ENCODE measurements at places on chromosomes 1 and 21. TPM values are rescaled to one million over a fixed set of nuclear protein-coding genes. Genes with fewer than 3 reads are reported as not detected.

The MPL gene
- total RNA-seq: not detected

The TPTE gene
- total RNA-seq: not detected

The GLMN gene
- total RNA-seq: 41.2 TPM

The BGLAP gene
- total RNA-seq: not detected

The RCC2 gene
- total RNA-seq: 27.7 TPM

The MIXL1 gene
- not detected for total RNA-seq

The TDRD5 gene
- total RNA-seq: 2.9 TPM

GRCh38 chr1:16464917-16465625 is 24.5 kb downstream of the NECAP2 start:
- DNase-seq: no peak

- DNase-seq: no peak
These were observed 65.1 kb downstream of the ADARB1 start for GRCh38 chr21:45139473-45139872.

DNA sequence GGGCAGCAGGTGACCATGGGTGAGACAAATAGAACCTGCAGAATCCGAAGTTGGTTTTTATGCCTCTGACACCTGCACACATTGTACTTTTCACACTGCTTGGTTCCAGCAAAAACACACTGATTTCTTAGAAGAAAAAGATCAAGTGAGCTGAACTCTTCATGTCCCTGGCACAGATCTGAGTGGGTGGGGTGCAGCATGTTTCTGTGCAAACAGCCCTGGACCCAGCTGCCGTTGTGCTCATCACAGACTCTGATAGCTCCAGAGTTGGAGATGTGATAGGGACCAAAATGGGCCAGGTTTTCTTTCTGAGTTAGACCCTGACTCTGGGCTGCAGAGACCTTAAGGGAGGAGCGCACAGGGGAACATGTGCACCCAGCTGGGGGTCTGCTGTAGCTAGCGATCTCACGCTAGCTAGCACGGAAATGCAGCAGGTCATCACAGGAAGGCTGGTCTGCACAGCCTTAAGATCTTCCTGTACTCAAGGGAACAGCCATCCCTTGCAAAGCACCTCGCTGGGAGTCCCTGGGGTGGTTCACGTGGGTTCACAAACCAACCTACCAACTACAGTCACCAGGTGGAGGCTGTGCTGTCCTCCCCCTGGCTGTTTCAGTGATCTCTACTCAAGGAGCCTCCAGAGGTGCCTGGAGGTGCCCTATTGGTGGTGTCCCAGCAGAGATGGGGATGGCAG is 291.1 kb downstream of the PTPRU start:
- no peak for DNase-seq

- no peak for DNase-seq
These were observed 25.2 kb downstream of the KCNC4 start for GRCh38 chr1:110235181-110235833.

DNA sequence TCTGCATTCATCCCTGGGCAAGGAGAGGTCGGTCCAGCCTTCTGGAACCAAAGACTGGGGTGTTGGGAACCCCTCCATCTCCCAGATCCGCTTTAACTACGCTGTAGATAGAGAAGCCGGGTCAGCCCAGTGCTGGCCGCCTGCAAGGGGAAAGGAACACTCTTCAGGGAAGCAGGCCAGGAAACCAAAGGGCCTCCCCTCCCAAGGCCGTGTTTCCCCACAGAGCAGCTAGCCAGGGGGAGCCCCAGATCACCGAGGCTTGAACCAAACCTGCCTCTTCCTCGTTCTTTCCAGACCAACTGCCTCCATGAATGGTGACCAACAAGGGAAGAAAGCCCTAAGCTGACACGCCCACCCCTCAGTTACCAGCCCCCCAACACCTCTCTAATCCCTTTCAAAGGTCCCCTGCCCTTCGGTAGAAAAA is 1.2 kb upstream of the CHD5 start:
- no peak for DNase-seq

DNA sequence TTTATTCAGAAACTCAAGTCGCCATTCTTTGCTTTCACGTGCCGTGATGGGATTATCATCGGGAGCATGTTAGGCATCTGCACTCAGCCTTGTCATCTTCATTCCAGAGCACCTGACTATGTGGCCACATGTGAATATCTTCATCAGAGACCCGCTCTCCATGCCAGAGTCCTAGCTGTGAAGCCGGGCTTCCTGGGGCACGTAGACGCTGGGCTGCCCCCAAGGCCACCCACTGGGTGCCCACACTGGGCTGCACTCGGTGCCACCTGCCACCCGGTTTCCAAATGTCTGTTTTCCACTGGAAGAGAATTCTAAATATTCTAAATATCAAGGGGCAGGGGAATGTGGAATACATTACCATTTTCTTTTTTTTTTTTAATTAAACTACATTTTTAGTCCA is 43.8 kb downstream of the SLC37A1 start:
- no peak for DNase-seq

DNA sequence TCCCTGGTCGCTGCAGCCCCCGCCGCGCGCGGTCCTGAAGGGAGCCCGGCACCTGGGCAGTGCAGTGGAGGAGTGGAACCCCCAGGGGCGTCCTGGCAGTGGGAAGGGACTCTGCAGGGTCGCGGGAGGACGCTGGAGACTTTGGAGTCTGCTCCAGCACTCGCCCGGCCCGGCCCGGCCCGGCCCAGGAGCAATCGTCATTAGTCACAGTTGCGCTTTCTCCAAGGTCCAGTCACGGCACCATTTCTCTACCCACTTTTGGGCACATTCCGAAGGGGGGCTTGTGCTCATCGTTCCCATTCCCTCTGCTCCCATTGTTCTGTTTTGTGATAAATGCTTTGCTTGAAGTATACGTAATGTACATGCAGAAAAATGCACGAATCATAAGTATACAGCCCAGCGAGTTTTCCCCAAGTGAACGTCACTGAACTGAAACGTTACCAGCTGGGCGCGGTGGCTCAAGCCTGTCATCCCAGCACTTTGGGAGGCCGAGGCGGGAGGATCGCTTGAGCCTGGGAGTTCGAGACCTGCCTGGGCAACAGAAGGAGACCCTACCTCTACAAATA is 999 bp downstream of the THAP3 start:
- no peak for DNase-seq

DNA sequence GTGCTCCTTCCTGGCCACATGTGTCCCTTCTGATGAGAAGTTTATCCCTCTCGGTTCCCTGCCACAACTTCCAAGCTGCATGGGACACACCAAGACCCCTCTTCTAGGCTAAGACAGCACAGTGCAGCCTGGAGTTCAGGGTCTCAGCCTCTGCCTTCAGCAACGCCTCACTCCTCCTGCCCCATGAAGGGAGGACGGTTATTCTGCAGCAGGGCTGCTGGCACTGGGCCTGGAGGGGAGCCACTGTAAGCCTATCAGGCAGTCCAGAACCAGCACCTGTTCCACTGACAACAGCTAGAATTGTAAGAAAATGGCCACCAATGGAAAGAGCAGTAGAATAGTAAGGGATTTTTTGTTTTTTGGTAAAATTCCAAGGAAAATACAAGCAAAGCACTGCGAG is 72.3 kb downstream of the GALNT2 start:
- no peak for DNase-seq

DNA sequence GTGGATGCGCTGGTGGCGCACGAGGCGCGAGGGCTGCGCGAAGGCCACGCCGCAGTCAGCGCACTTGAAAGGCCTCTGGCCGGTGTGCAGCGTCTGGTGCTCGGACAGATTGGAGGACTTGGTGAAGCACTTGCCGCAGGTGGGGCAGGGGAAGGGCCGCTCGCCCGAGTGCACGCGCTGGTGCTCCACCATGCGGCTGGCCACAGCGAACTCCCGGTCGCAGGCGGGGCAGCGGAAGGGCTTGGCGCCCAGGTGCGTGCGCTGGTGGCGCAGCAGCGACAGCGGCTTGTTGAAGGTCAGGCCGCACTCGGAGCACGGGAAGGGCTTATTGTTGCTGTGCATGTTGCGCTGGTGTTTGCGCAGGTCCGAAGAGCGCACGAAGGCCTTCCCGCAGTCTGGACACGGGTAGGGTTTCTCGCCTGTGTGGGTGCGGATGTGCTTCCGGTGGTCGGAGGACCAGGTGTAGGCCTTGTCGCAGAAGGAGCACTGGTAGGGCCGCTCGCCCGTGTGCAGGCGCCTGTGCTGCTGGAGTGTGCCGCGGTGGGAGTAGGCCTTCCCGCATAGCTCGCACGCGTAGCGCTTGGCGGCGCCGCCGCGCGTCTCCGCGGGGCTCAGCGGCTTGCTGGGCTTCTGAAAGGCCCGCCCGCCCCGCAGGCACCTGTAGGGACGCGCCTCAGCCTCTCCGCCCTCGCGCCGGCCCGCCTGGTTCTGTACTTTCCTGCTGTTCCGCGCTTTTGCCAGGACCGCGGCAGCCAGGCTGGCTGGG is 4.7 kb downstream of the ZNF648 start:
- no peak for DNase-seq

- no peak for DNase-seq
These were observed 71.1 kb upstream of the C8B start for GRCh38 chr1:57036641-57037579.

DNA sequence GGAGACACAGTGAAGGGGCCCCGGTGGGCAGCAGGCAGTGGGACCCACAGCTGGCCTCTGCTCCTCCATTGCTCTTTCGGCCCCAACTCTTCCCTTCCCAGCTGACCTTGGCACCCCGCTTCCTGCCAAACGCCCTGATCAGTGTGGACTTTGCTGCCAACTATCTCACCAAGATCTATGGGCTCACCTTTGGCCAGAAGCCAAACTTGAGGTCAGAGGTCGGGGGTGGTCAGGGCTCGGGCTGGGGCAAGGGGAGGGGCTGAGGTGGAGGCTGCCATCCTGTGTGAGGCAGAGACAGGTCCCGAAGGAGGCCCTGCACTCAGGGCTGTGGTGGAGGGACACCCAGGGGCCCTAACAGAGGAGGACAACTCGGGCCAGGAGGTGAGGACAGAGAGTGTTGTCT is 13.7 kb downstream of the PODN start:
- no peak for DNase-seq

- DNase-seq: no peak
These were observed 19.4 kb upstream of the KCNE1 start for GRCh38 chr21:34531399-34531798.

GRCh38 chr1:28480308-28480707 is 25.5 kb upstream of the RCC1 start:
- no peak for DNase-seq

DNA sequence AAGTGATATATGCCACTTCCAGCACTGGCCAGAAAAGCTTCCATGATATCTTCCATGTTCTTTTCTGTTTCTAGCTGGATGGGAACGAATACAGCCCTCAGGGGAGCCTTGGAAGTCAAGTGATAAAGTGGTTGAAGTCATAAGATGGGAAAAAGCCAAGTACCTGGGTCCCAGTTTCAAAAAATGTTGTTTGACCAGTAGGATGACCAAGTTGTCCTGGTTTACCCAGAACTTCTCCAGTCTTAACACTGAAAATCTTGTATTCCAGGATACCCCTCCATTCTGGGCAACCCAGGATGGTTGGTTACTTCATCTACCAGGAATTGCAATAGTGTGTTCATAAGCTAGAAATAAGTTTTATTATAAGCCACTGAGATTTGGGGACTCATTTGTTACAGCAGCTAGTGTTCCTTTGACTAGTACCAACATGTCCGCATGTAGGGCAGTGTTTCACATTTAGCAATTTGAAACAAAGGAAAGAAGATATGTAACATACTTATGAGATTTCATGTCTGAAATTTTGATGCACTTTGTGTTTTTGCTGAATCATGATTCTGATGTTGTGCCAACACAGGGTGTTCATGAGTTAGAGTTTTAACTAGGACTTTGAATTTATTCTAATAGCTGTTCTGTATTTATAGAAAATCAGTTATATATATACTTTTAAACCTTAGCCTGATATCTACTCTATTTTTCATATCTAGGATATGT is 139.9 kb downstream of the TPR start:
- DNase-seq: no peak

DNA sequence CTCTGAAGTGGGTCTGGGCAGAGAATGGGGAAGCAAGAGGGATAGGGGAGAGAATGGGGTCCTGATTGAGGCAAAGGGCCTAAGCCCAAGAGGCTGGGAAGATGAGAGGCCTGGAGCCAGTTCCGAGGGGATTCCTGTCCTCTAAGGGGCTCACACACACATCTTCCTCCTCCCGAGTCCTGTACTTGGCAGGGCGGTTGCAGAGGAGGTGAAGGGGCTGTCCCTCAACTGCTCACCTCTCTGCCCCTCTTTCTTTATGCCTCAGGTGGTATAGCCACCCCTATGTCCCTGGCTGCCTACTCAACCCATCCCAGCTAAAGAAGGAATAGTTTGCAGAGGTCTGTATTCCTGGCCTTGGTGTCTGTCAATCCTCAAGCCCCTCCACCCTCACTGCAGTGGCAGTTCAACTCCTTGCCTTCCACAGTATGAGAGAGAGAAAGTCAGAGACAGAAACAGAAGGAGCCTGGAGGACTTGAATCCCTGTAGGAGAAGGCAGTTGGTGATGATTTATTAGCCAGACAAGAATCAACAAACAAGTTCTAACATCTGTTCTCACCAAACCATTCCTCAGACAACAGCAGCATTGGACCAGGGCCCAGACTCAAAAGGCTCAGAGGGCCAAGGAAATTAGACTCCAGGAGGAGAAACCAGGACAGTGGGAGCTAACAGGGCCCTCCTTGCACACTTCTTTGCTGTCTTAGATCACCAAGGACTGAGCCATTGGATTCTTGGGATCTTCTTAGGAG is 10.7 kb downstream of the SH2D2A start:
- no peak for DNase-seq

DNA sequence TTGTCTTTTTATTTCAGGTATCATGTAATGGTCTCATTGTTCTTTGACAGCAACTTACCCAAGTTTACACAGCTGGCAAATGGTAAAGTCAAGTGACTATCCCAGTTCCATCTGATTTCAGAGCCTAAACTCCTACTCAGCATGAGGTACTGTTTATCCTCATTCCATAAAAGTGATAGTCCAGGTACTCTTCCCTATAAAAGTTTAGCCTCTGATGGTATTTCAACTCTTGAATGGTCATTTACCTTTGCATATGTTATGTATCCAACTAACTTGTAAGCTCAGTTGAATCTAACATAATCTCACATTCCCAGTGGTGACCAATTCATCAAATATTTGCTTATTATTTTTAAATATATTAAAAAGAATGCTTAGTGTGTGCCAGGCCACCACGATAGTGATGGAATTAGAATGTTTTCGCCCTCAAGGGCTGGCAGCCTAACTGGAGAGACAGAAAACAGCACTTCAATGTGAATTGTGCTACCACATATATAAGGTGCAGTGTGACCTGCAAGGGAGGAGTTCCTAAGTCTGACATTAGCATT is 307.1 kb downstream of the CTH start:
- DNase-seq: no peak
